Keratinocyte (primary cell): ENCODE measurements at places on chromosomes 7 and 10.

DNA sequence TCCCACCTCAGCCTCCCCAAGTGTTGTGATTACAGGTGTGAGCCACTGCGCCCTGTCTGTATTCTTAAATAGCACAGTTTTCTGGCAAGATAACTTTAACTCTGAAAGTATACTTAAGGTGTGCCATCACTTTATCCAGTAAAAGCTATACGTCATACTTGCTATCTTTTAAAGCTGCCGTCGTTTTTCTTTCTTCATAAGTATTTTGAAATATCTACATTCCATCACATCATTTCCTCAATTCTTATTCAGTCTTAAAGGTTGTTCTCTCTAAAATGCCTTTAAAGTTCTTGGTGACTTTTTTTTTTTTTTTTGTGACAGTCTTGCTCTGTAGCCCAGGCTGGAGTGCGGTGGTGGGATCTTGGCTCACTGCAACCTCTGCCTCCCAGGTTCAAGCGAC lies 34.7 kb downstream of the PTPN12 start:
- H3K4me3 ChIP-seq: no peak overlapping the region
- no peaks in the 10 kb centered on the region for H3K27me3 ChIP-seq
- no peak for DNase-seq
- H3K36me3 ChIP-seq: peaks cover 21% of the 10 kb centered on the region
- H3K27ac ChIP-seq: no peak overlapping the region
- H3K4me1 ChIP-seq: peaks cover 7% of the 10 kb centered on the region

- no peaks in the 10 kb centered on the region for H3K4me1 ChIP-seq
- H3K4me3 ChIP-seq: no peak overlapping the region
- no peaks in the 10 kb centered on the region for H3K27me3 ChIP-seq
- no peak for DNase-seq
- no peaks in the 10 kb centered on the region for H3K36me3 ChIP-seq
- H3K27ac ChIP-seq: no peak overlapping the region
Observed at GRCh38 chr10:51186361-51186760, 112.1 kb downstream of the PRKG1 start.

DNA sequence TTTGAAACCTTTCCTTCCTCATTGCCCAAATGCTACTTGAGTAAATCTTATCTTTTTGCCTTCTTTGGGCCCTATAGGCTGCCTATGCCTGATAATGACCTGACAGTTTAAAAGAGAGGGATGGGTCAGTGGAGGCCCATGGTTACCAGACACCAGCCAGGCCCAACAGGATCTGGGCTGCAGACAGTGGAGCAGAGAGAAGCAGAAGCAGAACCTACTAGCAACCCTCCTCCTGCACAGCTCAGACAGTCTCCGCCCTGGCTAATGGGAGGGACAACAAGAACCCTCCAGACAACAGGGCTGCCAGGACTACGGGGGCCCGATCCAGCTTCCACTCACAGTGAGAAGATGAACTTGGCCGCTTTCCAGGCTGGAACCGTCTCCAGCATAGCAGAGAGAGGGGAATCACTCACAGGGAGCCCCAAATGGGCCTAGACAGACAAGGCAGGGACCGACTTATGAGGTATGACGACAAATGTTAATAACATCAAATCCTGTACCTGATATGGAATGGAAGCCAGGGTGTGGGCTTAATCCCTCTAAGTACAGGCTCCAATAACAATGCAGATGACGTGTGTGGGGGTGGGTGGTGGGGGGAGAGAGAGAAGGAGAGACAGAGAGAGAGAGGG lies 31.7 kb upstream of the DGKI start:
- H3K27me3 ChIP-seq: no peaks in the 10 kb centered on the region
- H3K4me3 ChIP-seq: no peak overlapping the region
- H3K27ac ChIP-seq: no peak overlapping the region
- no peak for DNase-seq
- H3K36me3 ChIP-seq: peaks cover 9% of the 10 kb centered on the region
- peaks cover 39% of the 10 kb centered on the region for H3K4me1 ChIP-seq

- H3K27ac ChIP-seq: peak overlapping the region; percentile 72
- peak; percentile 40 for DNase-seq
Observed at GRCh38 chr7:129279757-129280156, 54.9 kb downstream of the AHCYL2 start.

- no peaks in the 10 kb centered on the region for H3K36me3 ChIP-seq
- no peaks in the 10 kb centered on the region for H3K27me3 ChIP-seq
- no peak overlapping the region for H3K27ac ChIP-seq
- DNase-seq: no peak
Observed at GRCh38 chr10:45673074-45673648, 589 bp upstream of the ZFAND4 start.

- no peak overlapping the region for H3K4me3 ChIP-seq
- no peaks in the 10 kb centered on the region for H3K27me3 ChIP-seq
- H3K36me3 ChIP-seq: no peaks in the 10 kb centered on the region
- H3K4me1 ChIP-seq: peaks cover 10% of the 10 kb centered on the region
- DNase-seq: no peak
Observed at GRCh38 chr7:156907656-156908055, 14.7 kb upstream of the LMBR1 start.

- peaks cover 29% of the 10 kb centered on the region for H3K36me3 ChIP-seq
- no peak for DNase-seq
- H3K27me3 ChIP-seq: no peaks in the 10 kb centered on the region
Observed at GRCh38 chr10:124007773-124008145, 85.6 kb downstream of the CHST15 start.

GRCh38 chr7:21191321-21192073 lies 236.4 kb upstream of the SP4 start:
- no peaks in the 10 kb centered on the region for H3K27me3 ChIP-seq
- H3K27ac ChIP-seq: no peak overlapping the region
- no peak for DNase-seq
- H3K36me3 ChIP-seq: no peaks in the 10 kb centered on the region
- no peaks in the 10 kb centered on the region for H3K4me1 ChIP-seq

- no peaks in the 10 kb centered on the region for H3K36me3 ChIP-seq
- H3K27me3 ChIP-seq: no peaks in the 10 kb centered on the region
- no peak for DNase-seq
- H3K4me1 ChIP-seq: no peaks in the 10 kb centered on the region
- no peak overlapping the region for H3K27ac ChIP-seq
- H3K4me3 ChIP-seq: no peak overlapping the region
Observed at GRCh38 chr10:77138541-77138940, 499.1 kb downstream of the KCNMA1 start.

DNA sequence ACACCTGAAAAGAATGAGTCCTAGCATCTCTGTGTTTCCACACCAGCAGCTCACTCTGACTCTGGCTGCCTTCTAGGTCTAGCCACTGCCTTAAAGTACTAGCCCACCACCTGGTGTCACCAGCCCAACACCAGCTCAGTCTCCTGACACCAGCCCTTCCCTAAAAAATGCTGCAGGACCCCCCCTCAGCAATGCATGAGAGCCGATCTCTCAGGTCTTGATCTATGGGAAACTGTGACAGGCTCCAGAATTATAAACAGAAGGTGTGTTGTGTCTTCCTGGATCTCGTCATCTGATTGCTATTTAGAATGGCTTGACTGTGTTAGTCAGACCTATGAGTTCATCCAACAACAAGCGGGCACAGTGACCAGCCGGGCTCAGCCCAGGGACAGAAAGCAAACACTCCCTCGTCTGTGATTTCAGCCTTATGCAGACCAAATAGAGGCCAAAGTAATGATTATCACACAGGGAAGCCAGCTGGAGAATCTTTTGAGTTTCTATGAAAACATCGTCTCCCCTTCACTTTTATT lies 66.6 kb downstream of the CUBN start:
- H3K27me3 ChIP-seq: no peaks in the 10 kb centered on the region
- DNase-seq: peak; percentile 53
- peaks cover 33% of the 10 kb centered on the region for H3K4me1 ChIP-seq
- peak overlapping the region; percentile 97 for H3K27ac ChIP-seq
- peak overlapping the region; percentile 58 for H3K4me3 ChIP-seq

DNA sequence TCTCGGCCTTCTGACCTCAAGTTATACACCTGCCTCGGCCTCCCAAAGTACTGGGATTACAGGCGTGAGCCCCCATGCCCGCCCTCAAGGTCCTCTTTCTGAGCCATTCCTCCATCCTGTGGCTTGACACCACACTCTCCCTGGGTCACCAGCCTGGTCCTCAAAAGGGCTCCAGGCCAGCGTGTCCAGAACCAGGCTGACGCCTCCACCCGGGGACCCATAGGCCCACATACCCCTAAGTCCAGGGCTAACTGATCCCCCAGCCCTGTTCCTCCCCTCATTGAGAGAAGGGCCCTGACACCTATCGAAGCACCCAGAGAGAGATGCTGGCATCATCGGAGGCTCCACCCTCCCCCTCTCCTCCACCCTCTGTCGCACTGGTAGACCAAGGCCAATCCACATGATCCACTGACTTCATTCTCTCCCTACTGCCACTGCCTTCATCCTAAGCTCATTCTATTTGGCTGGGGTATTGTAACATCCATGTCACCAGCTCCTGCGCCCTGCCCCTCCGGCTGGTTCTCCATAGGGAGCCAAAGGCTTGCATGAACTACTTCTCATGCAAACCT lies 46.7 kb downstream of the TMEM270 start:
- no peak overlapping the region for H3K27ac ChIP-seq
- DNase-seq: no peak
- no peak overlapping the region for H3K4me3 ChIP-seq
- H3K36me3 ChIP-seq: no peaks in the 10 kb centered on the region
- H3K4me1 ChIP-seq: no peaks in the 10 kb centered on the region

DNA sequence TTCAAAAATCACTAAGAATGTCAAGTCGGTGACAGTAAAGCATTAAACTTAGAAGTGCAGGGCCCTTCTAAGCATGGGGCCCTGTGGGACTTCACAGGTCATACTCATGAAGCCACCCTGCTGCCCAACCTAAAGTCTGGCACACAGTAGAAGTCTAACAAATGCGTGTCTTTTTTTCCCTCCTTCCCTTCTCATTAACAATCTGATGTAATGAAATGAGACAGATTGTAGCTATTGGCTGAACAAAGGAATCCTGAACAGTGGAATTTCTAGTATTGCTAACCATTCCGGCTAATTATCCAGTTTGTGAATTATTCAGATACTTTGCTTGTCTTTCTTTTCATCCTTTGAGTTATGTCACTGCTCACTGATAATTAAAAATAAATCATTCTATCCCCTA lies 369.9 kb downstream of the WDR11 start:
- H3K27me3 ChIP-seq: no peaks in the 10 kb centered on the region
- H3K36me3 ChIP-seq: no peaks in the 10 kb centered on the region
- H3K4me3 ChIP-seq: no peak overlapping the region
- DNase-seq: no peak
- peaks cover 6% of the 10 kb centered on the region for H3K4me1 ChIP-seq

- DNase-seq: no peak
- H3K4me1 ChIP-seq: no peaks in the 10 kb centered on the region
- H3K27me3 ChIP-seq: peaks cover 2% of the 10 kb centered on the region
- H3K4me3 ChIP-seq: no peak overlapping the region
Observed at GRCh38 chr7:107843184-107843583, 40.2 kb upstream of the SLC26A3 start.

DNA sequence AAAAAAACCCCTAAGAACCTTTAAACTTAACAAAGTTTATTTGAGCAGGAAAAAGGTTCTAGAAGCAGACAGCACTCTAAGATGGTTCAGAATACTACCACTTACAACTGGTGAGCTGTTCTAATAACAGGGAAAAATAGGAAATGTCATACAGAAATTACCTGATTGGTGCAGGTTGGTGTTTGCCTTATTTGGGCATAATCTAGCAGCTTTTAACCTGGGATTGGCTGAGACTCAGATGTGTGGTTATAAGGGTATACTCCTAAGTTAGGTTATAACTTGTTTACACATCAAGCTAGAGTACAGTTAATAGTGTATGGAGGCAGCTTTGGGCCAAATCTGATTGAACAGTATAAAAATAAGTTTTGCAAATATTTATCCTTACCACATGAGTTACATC lies 59.8 kb downstream of the MAPK8 start:
- H3K27me3 ChIP-seq: no peaks in the 10 kb centered on the region
- H3K4me1 ChIP-seq: peaks cover 17% of the 10 kb centered on the region
- no peak overlapping the region for H3K4me3 ChIP-seq
- H3K36me3 ChIP-seq: no peaks in the 10 kb centered on the region
- no peak overlapping the region for H3K27ac ChIP-seq

DNA sequence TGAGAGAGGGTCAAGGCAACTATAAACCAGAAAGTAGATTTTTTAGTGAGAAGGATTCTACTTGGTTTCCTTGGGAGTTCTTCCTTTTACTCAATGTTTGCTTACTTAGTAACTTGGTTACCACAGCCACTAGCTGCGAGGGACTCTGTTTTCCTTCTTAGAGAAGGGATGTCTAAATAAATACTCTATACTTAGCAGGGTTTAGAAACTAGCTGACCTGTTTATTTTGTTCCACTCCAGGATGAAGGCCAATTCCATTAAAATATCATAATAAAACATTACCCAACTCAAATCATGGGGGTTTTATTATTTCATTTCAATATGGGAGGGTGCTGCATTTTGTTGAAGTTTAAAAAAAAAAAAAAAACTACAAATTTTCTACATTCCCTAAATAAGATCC lies 87.3 kb downstream of the PPP1R3A start:
- DNase-seq: no peak
- H3K36me3 ChIP-seq: no peaks in the 10 kb centered on the region
- no peaks in the 10 kb centered on the region for H3K27me3 ChIP-seq
- no peak overlapping the region for H3K27ac ChIP-seq

DNA sequence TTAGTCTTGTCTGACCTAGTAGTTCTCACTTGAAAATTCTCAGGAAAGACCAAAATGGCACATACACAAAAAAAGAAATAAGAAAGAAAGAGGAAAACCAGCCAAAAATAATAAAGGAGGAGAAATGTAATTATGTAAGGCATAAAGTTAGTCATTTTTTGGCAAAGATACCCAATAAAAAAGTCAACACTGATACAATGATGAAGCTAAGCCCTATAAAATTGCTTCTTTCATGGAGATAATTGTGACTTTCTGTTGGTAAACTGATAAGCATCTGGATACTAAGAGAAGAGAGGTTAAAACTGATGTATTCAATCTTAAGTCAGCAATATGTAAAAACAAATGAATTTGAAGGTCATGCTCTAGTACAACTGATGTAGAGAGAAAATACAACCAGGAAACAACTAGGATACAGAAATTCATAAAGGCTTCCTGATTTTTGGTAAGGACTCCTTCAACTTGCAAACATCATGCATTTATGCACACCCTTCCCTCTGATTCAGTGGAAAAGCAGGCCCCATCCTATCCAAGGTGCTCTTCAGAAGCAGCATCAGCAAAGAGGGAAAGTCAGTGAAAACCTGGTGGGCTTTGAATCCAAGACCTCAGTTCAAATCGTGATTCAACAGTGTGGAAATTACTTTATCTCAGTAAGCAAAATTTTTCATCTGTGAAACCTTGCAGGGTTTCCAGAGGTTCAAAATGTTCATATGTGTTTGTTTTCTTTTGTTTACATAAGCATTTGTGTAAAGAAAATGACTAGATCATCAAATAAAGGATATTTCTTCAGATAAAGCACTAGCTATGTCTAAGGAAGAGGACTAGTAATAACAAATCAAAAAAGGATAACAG lies 32.6 kb downstream of the IMMP2L start:
- no peaks in the 10 kb centered on the region for H3K4me1 ChIP-seq
- H3K27me3 ChIP-seq: no peaks in the 10 kb centered on the region
- H3K27ac ChIP-seq: no peak overlapping the region
- H3K36me3 ChIP-seq: no peaks in the 10 kb centered on the region
- no peak for DNase-seq
